ENCODE measurements at places on chromosomes 6 and 20. TPM values are rescaled to one million over a fixed set of nuclear protein-coding genes. Genes with fewer than 3 reads are reported as not detected.
A peak's percentile ranks its signal among the peaks of the same experiment; 100 is the strongest.

GRCh38 chr20:20608641-20609040 is 103.8 kb downstream of the RALGAPA2 start:
- no peak for DNase-seq

DNA sequence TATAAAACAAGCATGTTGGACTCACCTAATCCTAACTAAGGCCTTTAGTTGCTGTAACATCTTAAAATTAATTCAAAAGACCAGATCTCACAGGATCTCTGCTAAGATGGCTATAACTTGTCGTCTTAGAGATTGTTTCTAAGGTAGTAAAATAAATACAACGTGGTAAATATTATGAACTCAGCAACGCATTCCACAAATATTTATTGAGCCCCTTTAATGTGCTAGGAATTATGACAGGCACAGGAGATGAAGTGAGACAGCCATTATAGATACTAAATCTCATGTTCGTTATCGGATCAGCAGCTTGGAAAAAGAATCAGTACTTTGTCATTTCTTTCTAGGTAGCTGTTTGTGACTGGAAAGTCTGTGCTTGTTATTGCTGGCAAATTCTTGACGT is 20.9 kb upstream of the MCM3 start:
- DNase-seq = no peak

DNA sequence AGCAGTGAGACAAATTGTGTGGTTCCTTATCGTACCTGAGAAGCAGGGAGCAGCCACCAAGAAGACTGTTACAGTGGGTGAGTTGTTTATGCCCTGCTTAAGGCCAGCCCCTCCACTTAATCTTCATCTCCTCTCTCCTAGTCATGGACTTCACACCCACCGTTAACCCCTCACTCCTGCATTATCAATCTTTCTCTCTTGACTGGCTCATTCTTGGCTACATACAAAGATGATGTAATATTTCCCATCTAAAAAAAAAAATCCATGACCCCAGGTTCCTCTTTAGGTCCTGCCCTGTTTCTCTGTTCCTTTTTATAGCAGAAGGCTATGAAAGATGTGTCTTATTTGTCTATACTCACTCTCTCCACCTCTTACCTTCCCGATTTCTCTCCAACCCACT is 72.4 kb downstream of the SHLD1 start:
- no peak for DNase-seq

GRCh38 chr6:30130887-30131862 is 4.8 kb upstream of the TRIM40 start:
- DNase-seq = peak; percentile 75

DNA sequence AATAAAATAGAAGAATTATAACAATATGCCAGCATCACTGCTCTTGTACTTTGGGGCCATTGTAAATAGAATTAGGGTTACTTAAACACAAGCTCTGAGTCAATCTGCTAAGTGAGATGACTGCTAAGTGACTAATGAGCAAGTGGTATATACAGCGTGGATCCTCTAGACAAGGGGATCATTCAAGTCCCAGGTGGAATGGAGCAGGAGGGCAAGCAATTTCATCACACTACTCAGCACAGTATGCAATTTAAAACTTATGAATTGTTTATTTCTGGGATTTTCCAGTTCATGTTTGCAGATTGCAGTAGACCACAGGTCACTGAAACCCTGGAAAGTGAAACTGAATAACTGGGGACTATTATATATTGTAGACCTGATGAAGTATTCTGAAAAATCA is 235.3 kb downstream of the BTBD3 start:
- DNase-seq = no peak

DNA sequence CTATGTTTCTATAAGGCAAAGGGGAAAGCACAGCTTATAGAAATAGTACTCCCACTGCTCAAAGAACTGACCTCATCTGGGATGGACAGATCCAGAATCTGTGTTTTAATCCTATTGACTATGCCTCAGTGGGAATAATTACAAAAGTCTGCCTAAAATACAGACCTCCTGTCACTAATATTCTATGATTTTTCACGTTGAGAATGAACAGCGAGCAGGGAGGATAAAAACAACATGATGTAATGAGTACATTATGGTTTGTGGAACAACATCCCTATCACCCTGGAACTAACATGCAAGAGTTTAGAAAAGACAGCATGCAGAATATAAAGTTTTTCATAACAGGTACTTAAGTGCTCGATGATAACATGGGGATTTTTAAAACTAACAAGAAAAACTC is 53.9 kb downstream of the EPHA7 start:
- DNase-seq = no peak

DNA sequence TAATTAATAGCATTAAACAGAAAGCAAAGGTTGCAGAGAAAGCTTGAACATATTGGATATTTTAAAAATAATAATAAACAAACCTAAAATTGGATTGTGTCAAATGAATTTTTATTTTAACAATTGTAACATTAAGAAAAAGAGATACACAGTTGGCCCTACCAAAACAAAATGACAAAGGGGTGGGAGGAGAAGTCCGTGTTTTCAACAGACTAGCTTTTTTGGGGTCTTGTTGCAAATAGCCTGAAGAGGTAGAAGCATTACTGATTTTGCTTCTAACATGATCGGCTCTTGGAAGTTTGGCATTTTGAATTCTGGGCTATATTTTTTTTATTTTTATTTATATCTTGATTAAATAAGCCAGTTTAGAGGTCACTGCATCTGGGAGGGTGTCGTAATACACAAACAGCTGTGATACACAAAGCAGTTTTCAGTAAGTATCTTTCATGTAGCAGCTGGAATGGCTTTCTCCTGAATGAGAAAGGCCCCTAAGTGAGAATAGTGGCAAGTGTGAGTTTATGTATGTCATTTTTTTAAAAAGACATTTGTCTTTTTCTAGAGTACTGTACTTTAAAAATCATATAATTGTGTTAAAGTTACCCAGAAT is 85.5 kb upstream of the ZNF217 start:
- no peak for DNase-seq

- DNase-seq = no peak
Observed at GRCh38 chr20:43917380-43917779, 2.7 kb downstream of the TOX2 start.

DNA sequence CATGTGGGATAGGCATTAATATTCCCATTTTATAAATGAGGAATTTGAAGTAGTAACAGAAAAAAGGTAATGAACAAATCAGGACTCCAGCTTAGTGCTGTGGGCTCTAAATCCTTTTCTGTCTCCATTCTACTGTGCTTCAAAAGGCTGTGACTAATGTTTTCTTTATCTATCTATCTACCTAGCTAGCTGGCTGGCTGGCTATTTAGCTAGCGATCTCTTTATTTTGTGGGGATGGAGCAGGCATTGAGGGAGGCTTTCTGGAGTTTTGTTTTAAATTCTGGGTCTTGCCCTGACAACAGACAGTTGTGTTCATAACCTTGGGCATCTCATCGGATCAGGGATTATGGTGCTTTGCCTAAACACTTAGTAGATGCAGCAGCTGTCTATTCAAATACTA is 139.2 kb downstream of the SOX4 start:
- DNase-seq = no peak

GRCh38 chr20:23159947-23160318 is 73.8 kb upstream of the CD93 start:
- DNase-seq = no peak

DNA sequence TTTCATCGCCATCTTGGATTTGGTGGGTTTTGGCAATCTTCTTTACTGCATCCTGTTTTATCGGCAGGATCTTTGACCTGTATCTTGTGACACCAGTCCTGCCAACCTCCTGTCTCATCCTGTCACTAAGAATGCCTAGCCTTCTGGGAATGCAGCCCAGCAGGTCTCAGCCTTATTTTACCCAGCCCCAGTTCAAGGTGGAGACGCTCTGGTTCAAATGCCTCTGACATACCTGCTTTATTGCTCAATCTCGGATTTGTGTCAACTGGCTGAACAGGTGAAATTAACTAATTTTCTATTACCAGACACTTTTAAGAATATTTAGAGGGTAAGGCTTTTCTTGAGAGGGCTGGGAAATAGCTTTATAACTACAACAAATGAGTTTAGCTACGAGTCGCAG is 102.5 kb downstream of the SASH1 start:
- DNase-seq = no peak

DNA sequence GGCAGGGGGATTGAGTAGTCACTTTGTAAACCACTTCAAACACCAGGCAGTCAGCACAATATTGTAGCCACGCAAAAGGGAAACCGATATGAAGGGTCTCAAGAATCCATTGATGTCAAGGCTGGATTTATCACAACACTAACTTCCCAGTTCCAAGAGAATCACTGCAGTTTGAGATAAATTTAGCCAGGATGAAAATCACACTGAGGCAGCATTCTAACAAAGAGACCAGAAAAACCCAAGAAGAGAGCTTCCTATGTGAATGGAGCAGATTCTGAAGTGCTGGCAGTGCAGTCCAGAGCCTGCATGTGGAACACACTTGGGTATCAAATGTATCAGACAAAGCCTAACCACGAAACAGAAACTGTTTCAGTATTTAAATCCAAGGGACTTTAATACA is 84.6 kb downstream of the KIF16B start:
- no peak for DNase-seq

GRCh38 chr6:24659561-24659960 is 7.1 kb downstream of the TDP2 start:
- no peak for DNase-seq

GRCh38 chr20:21397341-21398108 is at the start of gene NKX2-4:
TSS of gene NKX2-4 (minus strand) at chr20:21397526. CDS start at chr20:21397399, 127 bp downstream.
- DNase-seq = no peak

- DNase-seq = no peak
Observed at GRCh38 chr6:17640477-17640917, 40.4 kb downstream of the FAM8A1 start.

GRCh38 chr20:19427913-19428312 is 215.5 kb downstream of the SLC24A3 start:
- no peak for DNase-seq

DNA sequence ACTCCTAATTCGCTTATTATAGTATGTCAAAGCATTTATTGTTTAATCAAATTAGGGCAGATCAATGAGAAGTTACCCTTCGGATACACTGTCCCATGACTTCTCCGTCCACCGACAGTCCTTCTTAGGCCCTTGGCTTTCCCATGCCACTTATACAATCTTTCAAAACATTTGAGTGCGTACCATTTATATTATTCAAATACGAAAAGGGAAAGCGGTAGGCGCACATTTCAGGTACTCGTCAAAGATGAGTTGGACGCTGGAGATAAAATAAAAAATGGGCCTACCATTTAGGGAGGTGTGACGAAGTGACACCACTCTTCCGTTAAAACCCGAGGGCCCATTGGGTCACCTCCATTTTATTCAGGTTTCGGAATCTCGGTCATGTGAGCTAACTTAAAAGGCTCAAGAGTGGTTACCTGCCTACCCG is 542 bp upstream of the AFG1L start:
- DNase-seq = no peak

DNA sequence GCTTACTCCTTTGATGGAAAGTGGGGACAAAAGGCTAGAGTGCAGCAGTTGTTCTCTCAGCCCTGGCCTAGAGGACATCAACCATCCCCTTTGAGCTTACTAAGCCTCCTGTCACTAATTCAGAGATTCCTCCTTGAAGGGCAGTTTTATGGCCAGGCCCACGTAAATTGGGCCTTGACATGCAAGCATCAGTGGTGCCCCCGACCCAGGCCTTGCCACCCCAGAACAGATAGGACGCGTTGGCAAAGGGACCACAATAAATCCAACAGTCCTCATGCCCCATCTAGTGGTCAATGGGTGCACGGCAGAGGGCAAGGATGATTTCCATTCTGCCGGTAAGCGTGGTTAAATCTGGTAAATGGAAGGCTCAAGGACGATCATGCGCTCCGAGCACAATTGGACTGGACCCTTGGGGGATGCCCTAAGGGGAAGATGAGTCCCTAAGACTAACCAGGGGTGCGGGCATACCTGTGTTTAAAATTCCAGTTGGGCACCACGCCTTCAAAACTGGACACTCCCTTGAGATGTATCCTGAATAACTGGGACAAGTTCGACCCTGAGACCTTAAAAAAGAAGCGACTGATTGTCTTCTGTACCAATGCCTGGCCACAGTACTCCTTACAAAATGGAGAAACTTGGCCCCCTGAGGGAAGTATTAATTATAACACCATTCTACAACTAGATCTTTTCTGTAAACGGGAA is 32.6 kb downstream of the CEP85L start:
- DNase-seq = peak; percentile 72

DNA sequence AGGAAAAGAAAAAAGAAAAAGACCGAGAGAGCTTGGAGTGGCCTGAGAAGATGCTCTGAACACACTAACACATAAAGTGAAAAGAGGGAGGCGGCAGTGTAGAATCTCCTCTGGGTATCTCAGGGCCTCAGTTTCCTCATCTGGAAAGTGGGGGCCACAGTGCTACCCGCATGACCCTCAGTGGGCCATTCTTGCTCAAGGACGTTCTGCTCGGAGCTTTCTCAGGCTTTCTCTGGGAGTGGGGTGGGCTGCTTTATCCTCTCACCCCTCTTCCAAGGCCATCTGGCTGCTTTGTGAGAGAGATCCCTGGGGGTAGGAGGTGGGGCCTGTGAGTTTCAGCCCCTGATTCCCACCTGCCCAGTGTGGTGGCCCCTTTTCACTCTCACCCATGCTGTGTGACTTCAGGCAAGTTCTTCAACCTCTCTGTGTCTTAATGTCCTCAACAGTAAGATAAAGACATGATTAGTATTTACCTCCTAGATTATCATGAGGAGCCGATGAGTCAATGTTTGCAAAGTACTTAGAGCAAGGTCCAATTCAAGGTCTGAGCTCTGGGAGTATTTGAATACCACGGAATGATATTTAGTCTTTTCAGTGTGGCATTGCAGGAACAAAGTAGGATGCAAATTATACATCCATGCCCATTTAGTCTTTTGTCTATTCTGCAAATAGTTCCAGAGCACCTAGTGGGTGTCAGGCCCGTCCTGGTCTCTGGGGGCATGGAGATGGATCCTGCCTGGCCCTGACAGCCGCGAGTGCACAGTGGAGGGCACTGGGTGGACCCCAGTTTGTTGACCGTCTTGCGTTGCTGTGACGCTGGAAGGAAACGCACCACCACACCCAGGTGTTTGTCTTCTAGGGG is 34.3 kb downstream of the SRC start:
- DNase-seq = no peak

- no peak for DNase-seq
Observed at GRCh38 chr6:89154131-89154530, 8.3 kb downstream of the PM20D2 start.

GRCh38 chr20:57289391-57290177 is 23.1 kb upstream of the BMP7 start:
- DNase-seq = no peak

- peak; percentile 65 for DNase-seq
Observed at GRCh38 chr20:33933469-33933909, 60.2 kb upstream of the RALY start.

GRCh38 chr6:733431-734219 is 40.7 kb upstream of the EXOC2 start:
- no peak for DNase-seq

Gene KIF25
- total RNA-seq = not detected

Gene GGTLC1
- not detected for total RNA-seq

Gene ARHGAP40
- not detected for total RNA-seq

Gene MAP3K5
- total RNA-seq = 12.6 TPM

Gene DEFB132
- total RNA-seq = not detected

Gene EBF4
- total RNA-seq = 0.66 TPM

Gene RAET1L
- total RNA-seq = not detected

Gene RNF39
- not detected for total RNA-seq

Gene TINAG
- total RNA-seq = not detected

Gene FERMT1
- 0.22 TPM for total RNA-seq

Gene SPATA25
- total RNA-seq = 0.98 TPM
